ENCODE measurements at places on chromosomes 2 and 18.

DNA sequence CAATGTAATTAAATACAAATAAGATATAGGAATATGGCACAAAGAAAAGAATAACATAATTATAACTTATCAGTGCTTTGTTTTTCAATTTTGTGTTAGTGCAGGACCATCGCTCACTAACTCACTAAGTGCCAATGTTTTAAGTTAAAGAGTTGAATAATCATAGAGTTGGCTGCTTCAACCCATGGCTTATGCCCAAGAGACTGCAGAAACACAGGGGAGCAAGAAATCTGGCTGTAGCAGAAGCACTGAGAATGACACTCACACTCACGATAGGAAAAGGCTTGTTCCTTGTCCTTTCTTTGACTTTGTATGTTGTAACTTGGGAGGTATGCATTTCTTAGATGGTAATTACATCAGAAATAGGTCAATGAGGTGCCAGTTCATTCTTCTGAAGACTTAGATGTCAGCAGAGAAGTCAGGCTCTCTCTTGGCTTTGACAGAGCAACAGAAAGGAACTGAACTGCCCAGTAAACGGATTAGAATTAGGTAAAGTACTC, 852.2 kb downstream of the LRRTM4 start:
- DNase-seq: no peak

GRCh38 chr18:24853076-24853475, 392.6 kb downstream of the HRH4 start:
- no peak for DNase-seq

- no peak for DNase-seq
Measured at GRCh38 chr2:59583173-59583765, 970.2 kb downstream of the BCL11A start.

DNA sequence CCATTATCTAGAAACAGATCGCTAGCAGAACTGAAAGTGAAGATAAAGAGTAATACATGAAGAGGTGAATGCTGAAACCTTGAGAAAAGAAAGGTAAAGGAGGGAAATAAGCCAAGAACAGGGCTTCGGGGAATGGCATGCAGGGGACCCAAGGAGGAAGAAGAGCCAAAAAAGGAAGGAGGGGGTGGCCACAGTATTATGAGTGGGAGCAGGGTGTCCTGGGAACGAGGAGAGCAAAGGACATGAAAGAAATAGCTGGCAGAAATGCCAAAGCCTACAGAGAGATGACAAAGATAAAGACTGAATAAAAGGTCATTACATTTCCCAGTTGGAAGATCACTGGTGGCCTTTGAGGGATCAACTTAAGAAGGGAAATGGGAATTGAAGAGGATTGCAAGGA, 82.9 kb downstream of the ACTR3 start:
- no peak for DNase-seq

- no peak for DNase-seq
Measured at GRCh38 chr2:20635113-20635510, 15.8 kb downstream of the HS1BP3 start.

DNA sequence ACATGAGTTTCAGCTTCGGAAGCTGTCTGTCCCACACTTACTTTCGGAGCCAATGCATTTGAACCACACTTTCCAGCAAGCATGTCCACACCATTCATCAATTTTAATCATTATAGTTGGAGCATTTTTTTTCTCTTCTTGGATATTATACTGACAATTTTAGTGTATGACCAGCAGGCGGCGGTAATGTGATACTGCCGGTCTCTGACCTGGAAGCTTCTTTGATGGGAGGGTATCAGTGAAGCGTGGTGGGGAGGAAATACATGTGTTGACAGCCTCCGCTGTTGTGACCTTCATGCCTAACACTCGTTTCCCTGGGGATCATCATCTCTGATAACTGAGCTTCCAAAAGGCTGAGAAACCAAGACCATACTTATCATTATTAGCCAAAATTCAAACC, 231.7 kb downstream of the GBX2 start:
- no peak for DNase-seq

- DNase-seq: no peak
Measured at GRCh38 chr2:150689590-150689989, 202.1 kb upstream of the RND3 start.

- peak; percentile 30 for DNase-seq
Measured at GRCh38 chr2:77521931-77522470, at the start of gene LRRTM4. Gene LRRTM4 (minus strand): TSS chr2:77522376.

GRCh38 chr2:181613241-181613640, 43.7 kb downstream of the CERKL start:
- no peak for DNase-seq

- no peak for DNase-seq
Measured at GRCh38 chr2:231300722-231301076, 94.8 kb upstream of the B3GNT7 start.

GRCh38 chr2:126797622-126798275, 100.9 kb upstream of the TEX51 start:
- DNase-seq: no peak

GRCh38 chr18:8990276-8991031, 112.0 kb upstream of the NDUFV2 start:
- no peak for DNase-seq

- DNase-seq: peak; percentile 1
Measured at GRCh38 chr2:57549642-57550102, 496.9 kb upstream of the VRK2 start.

DNA sequence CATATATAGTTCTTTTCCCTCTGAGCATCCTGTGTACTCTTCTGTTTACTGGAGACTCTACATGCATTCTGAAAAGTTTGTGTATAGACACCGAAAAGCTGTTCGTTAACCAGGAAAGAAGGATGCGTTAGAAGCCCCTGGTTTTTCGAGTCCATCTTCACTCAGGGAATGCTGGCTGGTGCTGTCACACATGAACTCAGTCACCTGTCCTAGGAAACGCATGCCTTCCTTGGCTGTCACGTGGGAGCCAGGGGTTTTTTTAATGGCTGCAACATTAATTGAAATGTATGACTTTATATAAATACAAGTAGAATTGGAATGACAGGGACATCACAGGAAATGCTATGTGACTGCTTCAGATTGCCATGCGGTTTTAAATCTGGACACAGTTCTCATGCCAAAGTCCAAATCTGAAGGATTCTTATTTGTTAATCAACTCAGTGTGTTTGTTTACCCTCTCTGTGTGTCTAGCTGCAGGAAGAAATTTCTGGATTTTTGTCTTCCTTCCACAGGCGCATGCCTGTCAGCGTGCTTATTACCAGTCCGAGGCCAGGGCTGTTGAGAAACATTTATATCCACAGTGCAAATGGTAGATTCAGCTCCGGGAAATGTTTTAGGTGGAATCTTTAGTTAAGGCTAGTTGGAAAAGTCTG, 2.6 kb downstream of the RAMP1 start:
- DNase-seq: no peak
